ENCODE measurements at places on chromosomes 2 and 18.
A peak's percentile ranks its signal among the peaks of the same experiment; 100 is the strongest.

- DNase-seq: no peak
Measured at GRCh38 chr2:5377323-5377722, 314.9 kb upstream of the SOX11 start.

DNA sequence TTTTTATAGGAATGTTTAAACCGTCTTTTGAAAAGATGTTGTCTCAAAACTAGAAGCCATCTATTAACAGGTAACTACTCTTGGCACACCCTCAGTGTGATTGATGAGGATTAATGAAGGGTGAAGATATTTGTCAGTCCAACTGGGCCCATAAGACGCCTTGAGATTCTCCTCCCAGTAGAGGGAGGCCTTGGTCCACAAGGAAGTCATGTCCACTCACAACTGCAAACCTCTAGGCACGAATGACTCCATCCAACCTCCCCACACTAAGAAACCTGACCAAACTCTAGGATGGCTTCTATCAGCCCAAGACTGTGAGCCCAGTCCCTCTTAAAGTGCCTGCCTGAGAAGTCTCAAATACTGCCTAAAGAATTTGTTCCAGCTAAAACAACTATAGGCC is 19.2 kb upstream of the GRP start:
- DNase-seq: no peak

- DNase-seq: no peak
Measured at GRCh38 chr2:204336153-204336744, 209.0 kb upstream of the PARD3B start.

DNA sequence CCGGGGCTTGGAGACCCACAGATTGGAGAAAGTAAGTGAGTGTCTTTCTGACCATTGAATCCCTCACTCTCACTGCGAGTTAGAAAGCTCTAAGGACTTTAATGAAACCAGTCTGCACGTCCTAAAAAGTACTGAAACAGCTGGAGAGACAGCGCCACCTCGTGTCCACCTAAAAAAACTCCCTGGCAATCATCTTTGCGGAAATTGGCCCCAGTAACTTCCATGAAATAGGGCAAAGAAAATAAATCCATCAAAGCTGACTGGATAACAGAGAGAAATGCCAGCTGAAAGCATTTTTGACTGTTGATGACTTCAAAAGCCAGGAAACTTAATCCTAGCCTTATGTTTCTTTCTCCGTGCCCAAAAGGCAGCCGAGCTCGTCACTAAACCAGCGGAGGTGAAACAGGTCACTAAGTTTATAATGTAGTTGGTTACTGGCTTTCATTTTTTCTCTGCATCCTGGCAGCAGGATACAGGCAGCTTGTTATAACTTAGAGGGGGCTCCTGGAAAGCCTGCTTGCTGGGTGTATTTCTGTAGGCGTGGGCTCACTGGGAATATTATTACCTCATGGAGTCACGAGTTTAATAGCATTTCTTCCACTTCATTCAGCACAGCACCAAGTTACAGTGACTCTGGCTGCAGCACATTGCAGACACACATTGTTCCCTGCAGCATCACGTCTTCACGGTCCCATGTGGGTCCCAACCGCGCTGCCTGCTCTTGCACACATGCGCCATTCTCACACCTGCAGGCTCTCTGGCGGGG is 266.5 kb downstream of the HRH4 start:
- peak; percentile 52 for DNase-seq

- no peak for DNase-seq
Measured at GRCh38 chr2:40962026-40962425, 510.1 kb upstream of the SLC8A1 start.

DNA sequence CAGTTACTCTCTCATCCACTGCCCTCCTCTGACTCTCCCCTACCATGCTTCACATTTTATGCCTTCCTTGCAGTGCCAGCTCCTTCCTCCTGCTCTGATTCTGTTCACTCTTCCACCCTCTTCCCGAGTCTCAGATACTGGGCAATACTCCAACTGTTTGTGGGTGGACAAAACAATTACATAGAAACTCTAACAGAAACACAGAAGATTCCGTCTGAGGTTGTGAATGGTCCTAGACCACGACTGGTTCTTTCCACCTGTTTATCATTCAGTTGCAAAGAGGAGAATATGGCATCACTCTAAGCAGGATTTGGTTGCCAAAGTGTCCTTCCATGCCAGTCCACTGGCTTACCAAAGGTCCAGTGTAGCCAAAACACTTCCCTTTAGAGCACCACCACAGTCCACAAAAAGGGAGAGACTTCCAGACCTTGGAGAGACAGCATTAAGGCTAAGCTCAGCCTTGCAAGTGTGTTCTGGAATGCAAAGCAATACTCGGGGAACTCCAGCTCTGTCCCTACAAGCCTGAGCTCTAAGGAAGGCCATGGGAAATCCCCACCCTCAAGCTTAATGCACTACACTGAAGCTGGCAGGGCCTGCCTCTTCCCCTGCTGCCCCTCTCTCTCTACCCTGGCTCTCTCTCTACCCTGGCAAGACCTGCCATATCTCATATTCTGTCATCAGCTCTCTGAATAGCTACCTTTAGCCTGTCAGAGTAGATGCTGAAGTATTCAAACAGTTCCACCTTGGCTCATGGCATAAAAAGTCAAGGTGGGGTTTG is 33.6 kb upstream of the RND3 start:
- DNase-seq: peak; percentile 67

- DNase-seq: no peak
Measured at GRCh38 chr2:83058683-83059082, 1400.4 kb downstream of the SUCLG1 start.

DNA sequence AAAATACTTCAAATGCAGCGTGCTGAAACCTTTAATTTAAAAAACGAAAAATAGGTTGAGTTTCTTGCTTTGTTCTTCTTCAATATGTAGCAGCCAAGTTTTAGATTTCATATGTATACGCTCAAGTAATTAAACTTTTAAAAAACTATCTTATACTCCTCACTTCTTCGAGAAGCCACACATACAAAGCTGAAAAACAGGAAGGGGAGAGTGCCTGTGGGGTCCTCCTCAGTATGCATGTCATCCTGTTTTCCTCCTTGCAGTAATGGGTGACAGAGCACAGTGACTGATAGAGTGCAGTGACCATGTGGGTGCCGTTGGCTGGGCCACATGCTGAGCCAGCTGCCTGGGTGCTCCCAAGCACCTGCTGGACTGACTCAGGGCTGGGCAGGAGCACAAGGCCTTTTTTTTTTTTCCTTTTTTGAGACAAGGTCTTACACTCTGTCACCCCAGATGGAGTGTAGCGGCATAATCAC is 33.3 kb downstream of the UXS1 start:
- no peak for DNase-seq

DNA sequence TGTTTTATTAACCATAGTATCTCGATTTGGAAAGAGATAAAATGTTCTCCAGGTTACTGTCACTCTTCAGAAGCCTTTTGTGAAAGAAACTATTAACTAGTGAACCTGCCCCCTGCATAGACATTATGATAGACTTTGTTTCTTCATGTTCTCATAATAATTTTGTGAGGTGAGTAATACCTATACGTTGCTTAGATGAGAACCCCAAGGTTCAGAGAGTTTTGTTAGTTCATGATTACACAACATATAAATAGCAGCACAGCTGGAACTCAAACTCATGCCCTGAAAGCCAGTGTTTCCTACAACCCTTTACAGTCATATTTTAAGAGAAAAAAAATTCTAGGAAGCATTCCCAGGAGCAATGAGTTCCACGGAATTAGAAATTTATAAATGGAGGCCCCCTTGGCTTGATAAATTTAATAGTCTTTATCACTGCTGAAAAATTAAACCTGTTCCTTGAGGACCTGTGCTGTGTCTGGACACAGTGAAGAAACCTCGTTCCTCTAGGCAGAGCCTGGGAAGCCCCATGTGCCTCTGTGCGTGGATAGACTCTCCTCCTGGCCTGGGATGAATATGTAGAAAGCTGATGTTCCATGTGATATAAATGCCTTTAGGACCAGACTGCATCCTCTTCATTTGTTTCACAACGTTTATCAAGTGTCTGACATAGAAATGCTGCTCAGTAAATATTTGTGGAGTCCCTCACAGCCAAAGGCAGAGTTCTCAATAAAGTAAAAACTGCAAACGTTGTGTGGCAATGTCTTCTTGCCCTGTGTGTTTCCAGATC is 1257.0 kb upstream of the GYPC start:
- DNase-seq: no peak

DNA sequence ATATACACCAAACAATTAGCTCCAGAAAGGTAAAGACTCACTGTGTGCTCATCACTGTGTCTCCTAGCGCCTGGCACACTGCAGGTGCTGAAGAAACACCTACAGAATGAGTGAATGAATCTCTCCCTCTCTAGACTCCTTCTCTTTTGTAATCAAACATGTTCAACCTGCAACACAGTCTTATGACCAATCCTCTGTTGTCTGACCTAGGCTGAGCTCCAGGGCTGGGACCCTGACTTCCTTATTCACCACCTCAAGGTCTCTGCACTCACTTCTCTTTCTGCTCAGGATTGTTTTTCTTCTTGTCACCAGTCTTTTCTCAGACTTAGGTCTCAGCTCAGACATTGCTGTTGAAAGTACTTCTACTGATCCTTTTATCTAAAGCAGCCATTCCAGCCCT is 9.8 kb downstream of the CKAP2L start:
- no peak for DNase-seq

DNA sequence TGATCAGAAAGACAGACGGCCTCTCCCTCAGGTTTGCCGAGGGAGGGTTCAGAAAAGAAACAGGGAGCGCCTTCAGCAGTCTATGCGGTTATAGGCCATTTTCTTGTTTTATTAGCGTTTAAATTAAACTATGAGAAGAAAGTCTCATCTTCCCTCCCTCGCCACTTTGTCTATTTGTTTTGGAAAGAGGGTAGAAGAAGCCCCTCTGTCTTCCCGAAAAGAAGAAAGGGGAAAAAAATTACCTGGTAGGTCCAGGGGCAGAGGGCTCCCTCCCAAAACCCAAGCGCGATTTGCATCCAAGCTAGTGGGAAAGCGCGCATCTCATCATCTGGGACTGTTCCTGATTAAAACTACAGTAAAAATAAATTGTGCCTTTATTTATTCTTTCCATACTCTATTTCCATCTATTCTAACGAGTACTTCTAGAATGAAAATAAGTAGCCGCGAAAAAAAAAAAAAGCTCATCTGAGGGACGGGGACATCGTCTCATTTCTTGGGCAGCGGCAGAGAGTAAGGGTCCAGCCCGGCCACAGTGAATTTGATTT is 2.4 kb downstream of the PAX8 start:
- DNase-seq: no peak

DNA sequence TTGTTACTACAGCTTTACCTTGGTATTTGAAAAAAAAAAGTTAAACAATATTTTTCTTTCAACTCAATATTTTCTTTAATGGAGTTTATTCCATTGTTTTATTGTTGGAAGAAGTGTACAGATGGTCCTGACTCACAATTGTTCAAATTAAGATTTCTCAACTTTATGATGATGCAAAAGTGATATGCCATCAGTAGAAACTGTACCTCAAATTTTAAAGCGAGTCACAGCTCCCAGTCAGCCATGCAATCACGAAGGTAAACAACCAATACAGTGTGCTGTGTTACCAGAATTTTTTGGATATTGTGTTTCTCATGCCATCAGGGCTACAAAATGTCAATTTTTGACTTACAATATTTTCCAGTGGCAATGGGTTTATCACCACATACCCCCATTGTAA is 54.0 kb upstream of the COL5A2 start:
- no peak for DNase-seq

Measured in amniotic stem cell (primary cell).